Left ventricle myocardium inferior (tissue), 1 donor: ENCODE measurements at places on chromosomes 1 and 21. TPM values are rescaled to one million over a fixed set of nuclear protein-coding genes. Genes with fewer than 3 reads are reported as not detected.

DNA sequence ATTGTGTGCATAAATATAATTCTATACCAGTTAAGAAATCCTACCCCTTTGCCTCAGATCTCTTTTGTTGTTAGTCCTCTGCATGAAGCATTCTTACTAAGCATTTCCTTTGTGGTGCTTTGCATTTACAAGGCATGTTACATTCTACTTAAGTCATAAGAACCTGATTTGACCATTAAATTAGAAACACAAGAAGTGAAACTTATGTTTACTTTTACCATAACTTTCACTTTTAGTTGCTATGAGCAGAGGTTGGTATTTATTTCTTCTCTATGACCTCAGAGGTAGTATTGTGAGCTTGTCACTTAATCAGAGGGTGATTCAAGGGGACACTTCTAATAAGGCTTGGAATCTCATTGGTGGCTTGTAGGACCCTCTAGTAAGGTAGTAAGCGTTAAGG, 9.0 kb downstream of the FAM20B start:
- no peaks in the 10 kb centered on the region for H3K36me3 ChIP-seq
- peaks cover 77% of the 10 kb centered on the region for H3K4me1 ChIP-seq
- H3K4me3 ChIP-seq, result no peak overlapping the region
- peak overlapping the region; percentile 31 for H3K27ac ChIP-seq
- DNase-seq, result no peak
- H3K27me3 ChIP-seq, result no peaks in the 10 kb centered on the region

GRCh38 chr21:17537299-17537698, 24.5 kb downstream of the CXADR start:
- DNase-seq, result no peak
- H3K4me1 ChIP-seq, result peaks cover 46% of the 10 kb centered on the region
- no peaks in the 10 kb centered on the region for H3K36me3 ChIP-seq

DNA sequence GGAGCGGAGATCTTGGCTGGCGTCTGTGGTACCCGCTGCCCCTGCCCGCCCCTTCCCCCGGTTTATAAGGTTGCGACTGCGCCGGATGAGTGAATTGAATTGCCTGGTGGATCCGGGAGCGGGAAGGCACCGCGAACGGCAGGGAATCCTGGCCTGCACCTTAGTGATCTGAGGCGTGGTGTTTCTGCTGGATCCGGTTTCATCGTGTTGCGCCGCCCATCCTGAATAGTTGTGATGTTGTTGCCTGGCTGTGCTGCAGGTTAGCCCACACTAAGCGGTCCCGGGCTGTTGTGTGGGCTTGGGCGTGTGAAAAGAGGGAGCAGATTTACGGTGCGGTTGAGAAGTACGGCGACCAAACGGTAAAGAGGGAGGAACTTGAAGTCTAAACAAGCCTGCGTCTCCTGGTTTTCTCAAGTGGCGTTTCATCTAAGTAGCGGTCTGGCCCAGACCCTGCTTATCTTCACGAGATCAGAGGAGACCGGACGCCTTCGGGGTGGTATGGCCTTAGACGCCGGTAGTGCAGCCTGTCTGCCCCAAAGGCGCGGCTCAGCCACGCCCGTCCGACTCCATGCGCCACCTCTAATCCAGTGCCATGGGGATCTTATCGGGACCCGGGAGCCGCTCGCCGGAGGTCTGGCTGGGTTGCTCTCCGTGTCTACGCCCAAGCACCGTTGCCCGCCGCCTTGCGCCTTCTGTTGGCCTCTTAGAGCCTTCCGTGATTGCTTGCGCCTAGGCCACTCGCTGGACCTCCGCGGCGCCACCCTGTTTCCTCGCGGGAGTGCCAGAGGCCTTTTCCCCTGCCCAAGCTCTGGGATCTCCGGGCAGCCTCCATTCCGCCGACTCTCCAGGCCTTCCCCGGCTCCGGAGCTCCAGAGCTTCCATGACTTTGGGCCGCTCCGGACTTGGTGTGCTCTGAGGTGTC, 87.5 kb upstream of the RHOU start:
- H3K4me1 ChIP-seq, result peaks cover 24% of the 10 kb centered on the region
- H3K4me3 ChIP-seq, result peak overlapping the region; percentile 66
- DNase-seq, result peak; percentile 19

DNA sequence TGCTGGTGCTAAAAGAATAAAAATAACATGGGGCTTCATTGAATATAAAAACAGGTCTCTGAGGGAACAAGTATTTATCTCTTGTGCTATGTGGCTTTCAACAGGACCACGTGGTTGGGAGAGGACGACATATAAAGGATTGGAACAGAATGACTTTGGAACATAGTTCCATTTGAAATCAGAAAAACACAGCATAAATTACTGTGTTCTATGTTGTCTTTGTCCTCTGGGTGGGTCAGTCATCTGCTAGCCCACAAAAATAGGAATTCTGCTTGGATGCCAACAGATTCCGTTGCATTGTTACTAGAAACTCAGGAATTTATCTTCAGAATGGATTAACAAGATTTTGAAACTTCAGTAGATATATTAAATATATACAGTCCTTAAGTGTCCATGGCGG, 5.9 kb downstream of the CEP85 start:
- peak overlapping the region; percentile 93 for H3K27ac ChIP-seq
- no peaks in the 10 kb centered on the region for H3K27me3 ChIP-seq
- no peak for DNase-seq
- no peak overlapping the region for H3K4me3 ChIP-seq

DNA sequence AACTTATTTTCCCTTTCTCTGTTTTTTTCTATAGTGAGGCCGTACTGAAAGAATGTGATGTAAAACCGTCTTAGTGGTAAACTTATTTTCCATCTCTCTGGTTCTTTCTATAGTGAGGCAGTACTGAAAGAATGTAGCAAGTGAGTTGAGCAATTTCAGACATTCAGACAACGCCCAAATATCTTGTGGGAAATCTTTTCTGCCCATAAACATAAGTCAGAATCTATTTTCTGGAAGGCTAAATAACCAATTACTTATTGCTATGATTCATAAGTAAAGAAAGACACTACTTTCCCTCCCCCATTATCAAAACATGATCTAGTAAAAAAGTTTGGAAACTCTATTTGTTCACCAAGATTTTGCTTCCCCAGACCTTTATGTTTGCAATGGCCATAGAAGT, 18.8 kb upstream of the SCCPDH start:
- DNase-seq, result no peak
- no peaks in the 10 kb centered on the region for H3K4me1 ChIP-seq
- no peaks in the 10 kb centered on the region for H3K36me3 ChIP-seq
- no peaks in the 10 kb centered on the region for H3K27me3 ChIP-seq
- H3K4me3 ChIP-seq, result no peak overlapping the region

GRCh38 chr1:70361727-70362398, 7.3 kb upstream of the ANKRD13C start:
- H3K4me1 ChIP-seq, result no peaks in the 10 kb centered on the region
- no peak overlapping the region for H3K4me3 ChIP-seq
- H3K27me3 ChIP-seq, result no peaks in the 10 kb centered on the region

DNA sequence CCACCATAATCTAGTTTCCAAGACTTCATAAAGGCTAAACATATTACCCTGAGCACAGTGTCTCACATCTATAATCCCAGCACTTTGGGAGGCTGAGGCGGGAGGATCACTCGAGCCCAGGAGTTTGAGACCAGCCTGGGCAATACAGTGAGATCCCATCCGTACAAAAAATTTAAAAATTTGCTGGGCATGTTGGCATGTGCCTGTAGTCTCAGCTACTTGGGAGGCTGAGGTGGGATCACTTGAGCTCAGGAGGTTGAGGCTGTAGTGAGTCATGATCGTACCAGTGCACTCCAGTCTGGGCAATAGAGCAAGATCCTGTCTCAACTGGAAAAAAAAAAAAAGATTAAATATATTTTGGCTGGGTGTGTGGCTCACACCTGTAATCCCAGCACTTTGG, 90.1 kb downstream of the PTPN14 start:
- H3K27ac ChIP-seq, result no peak overlapping the region
- H3K4me1 ChIP-seq, result peaks cover 16% of the 10 kb centered on the region
- H3K36me3 ChIP-seq, result peaks cover 4% of the 10 kb centered on the region
- H3K27me3 ChIP-seq, result no peaks in the 10 kb centered on the region
- no peak overlapping the region for H3K4me3 ChIP-seq

- no peaks in the 10 kb centered on the region for H3K4me1 ChIP-seq
- H3K27ac ChIP-seq, result no peak overlapping the region
- H3K4me3 ChIP-seq, result no peak overlapping the region
- no peak for DNase-seq
- H3K27me3 ChIP-seq, result peaks cover 38% of the 10 kb centered on the region
Measured at GRCh38 chr1:175471039-175471800, 272.2 kb downstream of the TNR start.

DNA sequence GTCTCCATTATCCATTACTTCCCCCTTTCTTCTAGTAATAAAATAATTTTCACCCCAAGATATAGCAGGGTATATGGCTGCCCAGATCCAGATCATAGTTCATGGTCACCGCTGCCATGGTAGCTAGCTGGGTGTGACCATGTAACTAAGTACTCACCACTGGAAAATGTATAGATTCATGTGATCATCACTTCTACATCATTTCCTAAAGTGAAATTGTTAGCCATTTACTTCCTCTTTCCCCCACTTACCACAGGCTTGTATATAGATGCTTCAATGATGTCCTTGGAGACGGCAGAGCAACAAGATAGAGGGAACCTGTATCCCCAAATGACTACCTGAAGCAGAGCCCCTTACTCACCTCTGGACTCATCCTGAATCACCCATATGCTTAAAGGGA, 22.7 kb upstream of the EYA3 start:
- H3K4me3 ChIP-seq, result no peak overlapping the region
- H3K4me1 ChIP-seq, result no peaks in the 10 kb centered on the region
- H3K36me3 ChIP-seq, result no peaks in the 10 kb centered on the region
- no peak overlapping the region for H3K27ac ChIP-seq
- no peak for DNase-seq

Gene C2CD2
- total RNA-seq, result 5.9 TPM

GRCh38 chr1:196527919-196528318, 80.3 kb downstream of the KCNT2 start:
- DNase-seq, result no peak
- H3K4me1 ChIP-seq, result no peaks in the 10 kb centered on the region
- no peak overlapping the region for H3K27ac ChIP-seq
- no peaks in the 10 kb centered on the region for H3K36me3 ChIP-seq
- H3K4me3 ChIP-seq, result no peak overlapping the region
- no peaks in the 10 kb centered on the region for H3K27me3 ChIP-seq

GRCh38 chr1:162191396-162192305, 122.2 kb downstream of the NOS1AP start:
- no peaks in the 10 kb centered on the region for H3K27me3 ChIP-seq
- no peak overlapping the region for H3K27ac ChIP-seq
- no peak overlapping the region for H3K4me3 ChIP-seq
- H3K4me1 ChIP-seq, result peaks cover 63% of the 10 kb centered on the region
- no peaks in the 10 kb centered on the region for H3K36me3 ChIP-seq
- DNase-seq, result no peak

DNA sequence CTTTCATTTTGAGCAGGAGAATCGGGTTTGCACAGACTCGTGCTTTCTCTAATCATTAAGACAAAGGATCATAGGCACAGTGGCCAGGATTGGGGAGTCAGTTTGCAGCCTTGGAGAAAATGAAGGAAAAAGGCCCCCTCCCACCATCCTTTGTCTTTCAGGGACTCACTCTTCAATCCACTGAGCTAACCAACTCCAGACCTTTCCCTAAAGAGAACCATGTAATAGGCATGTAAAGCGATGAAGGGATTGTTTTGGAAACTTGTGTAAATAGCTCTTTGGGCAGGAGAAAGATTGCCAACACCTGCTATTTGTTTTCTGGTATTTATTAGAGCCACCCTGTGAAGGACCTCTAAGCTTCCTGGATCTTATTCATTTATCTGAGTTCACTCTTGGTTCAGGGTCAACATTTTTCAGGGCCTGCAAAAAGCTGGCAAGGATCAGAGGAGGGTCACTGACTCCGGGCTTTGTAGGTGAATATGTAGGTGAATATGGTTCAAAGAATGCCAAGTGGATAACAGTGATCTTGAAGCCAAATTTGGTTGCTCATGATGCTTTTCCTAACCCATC, 192.6 kb upstream of the FGGY start:
- H3K27ac ChIP-seq, result no peak overlapping the region
- DNase-seq, result no peak
- peaks cover 16% of the 10 kb centered on the region for H3K4me1 ChIP-seq
- no peaks in the 10 kb centered on the region for H3K36me3 ChIP-seq

DNA sequence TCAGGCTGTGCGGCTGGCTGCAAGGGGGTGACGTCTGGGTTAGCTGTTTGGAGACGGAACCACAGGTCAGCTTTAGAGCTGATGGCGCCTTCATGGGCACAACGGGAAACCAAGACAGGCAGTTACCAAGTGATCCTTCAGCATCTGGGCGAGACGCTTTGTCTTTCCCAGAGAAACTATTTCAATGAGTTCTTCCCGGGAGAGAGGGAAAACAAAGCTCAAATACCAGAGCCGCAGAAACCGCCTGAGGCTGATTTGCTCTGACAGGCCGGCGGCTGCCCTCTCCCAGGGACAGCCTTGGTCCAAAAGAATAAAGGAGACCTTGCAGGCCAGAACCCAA, 76.5 kb downstream of the CD58 start:
- no peaks in the 10 kb centered on the region for H3K36me3 ChIP-seq
- DNase-seq, result no peak
- no peaks in the 10 kb centered on the region for H3K27me3 ChIP-seq
- no peak overlapping the region for H3K27ac ChIP-seq
- peaks cover 57% of the 10 kb centered on the region for H3K4me1 ChIP-seq

DNA sequence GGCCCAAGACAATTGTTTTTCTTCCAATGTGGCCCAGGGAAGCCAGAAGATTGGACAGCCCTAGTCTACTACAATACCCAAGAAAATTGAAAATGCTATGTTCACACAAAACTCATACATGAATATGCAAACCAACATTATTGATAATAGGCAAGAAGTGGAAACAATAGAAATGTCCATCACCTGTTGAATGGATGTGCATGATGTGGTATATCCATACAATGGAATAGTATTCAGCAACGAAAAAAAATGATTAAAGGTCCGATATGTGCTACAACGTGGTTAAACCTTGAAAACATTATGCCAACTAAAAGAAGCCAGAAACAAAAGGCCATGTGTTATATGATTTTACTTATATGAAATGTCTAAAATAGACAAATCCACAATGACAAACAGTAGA, 262.3 kb downstream of the LRRC40 start:
- H3K4me1 ChIP-seq, result no peaks in the 10 kb centered on the region
- no peak overlapping the region for H3K4me3 ChIP-seq
- no peak for DNase-seq
- H3K27ac ChIP-seq, result no peak overlapping the region

Gene LDLRAP1
- total RNA-seq, result 14.4 TPM

Gene RNU1-1
- total RNA-seq, result 6,072 TPM

DNA sequence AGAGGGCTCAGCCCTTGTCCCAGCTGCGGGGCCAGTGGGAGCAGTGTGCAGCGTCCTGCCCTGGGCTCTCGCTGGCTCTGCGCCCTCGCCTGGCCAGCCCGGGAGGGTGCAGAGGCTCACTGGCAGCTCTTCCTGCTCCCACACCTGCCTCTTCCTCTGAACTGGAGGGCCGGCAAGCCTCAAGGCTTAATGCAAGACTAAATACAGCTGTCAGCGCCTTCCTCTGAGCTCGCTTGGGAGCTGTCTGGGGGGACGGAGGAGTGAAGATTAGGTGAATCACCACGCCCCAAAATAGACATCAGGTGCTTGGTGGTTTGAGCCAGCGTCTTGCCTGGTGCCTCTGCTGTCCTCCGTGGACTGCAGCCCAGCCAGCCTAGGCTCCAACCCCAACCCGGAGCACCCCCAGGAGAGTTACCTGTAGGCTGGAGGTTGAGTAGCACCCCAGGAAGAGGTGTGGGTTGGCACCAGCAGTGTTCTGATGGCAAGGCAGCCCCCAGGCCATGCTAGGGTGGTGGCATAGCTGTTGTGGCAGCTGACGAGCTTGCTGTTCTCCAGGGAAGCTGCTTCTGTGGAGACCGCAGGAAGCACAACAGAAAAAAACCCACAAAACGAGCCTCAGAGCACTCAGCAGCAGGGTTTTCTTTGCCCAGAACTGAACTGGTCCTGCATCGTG, 36.9 kb downstream of the UMODL1 start:
- peak overlapping the region; percentile 66 for H3K27ac ChIP-seq
- H3K36me3 ChIP-seq, result no peaks in the 10 kb centered on the region
- peak overlapping the region; percentile 42 for H3K4me3 ChIP-seq
- peaks cover 66% of the 10 kb centered on the region for H3K27me3 ChIP-seq
- DNase-seq, result peak; percentile 56
